ENCODE measurements at places on chromosomes 6 and 20.

DNA sequence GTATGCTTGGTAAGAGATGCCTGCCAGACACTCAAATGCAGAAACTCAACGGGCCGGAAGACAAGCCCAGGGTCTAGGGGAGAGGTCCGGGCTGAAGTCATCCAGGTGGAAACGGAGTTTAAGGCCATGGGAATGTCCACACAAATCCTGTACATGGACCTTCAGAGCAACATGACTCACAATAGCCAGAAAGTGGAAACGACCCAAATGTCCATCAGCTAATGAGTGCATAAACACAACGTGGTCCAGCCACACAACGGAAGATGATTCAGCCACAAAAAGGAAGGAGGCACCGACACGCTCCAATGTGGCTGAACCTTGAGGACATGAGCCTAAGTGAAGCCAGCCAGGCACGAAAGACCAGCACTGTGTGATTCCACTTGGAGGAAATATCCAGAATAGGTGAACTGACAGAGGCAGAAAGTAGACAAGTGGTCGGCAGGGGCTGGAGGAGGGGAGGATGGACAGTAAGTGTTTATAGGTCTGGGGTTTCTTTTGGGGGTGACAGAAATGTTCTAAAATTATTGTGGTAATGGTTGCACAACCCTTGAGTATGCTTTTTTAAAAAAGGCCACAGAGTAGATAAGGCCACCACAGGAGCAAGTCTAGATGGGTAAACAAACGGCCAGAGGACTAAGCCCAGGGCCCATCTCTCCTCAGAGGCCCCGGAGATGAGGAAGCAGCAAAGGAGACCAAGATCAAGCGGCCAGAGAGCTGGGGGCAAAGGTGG, 105.6 kb downstream of the PREX1 start:
- DNase-seq = no peak

DNA sequence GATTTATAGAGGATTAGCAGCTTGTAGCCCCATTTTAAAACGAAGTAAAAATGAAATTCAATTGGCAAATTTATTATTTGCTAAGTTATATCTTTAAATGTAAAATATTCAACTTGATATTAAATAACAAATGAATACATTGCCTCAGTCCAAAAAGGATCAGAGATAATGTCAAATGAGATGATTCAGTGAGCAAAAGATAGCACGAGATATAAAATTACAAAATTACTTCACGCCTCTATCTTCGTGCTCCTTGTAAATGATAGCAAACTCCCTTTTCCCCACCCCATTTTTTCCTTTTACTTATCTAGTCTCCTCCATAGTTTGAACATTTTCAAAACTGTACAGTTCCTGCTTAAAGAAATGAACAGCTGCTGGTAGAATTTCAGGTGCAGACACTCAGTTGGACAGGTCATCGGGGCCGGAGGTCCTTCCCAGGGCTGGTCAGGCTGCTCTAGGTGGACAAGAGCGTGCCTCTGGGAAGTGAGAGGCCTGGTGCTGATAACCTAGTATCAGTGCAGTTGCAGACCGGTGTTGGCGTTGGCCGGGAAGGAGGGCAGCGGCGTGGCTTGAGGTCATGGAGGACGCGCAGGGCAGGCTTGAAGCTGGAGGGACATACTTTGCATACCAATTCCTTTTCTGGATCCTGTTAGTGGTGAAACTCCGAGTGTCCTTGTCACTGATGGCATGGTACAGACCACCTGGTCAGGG, 83.9 kb downstream of the CDC5L start:
- DNase-seq = no peak

DNA sequence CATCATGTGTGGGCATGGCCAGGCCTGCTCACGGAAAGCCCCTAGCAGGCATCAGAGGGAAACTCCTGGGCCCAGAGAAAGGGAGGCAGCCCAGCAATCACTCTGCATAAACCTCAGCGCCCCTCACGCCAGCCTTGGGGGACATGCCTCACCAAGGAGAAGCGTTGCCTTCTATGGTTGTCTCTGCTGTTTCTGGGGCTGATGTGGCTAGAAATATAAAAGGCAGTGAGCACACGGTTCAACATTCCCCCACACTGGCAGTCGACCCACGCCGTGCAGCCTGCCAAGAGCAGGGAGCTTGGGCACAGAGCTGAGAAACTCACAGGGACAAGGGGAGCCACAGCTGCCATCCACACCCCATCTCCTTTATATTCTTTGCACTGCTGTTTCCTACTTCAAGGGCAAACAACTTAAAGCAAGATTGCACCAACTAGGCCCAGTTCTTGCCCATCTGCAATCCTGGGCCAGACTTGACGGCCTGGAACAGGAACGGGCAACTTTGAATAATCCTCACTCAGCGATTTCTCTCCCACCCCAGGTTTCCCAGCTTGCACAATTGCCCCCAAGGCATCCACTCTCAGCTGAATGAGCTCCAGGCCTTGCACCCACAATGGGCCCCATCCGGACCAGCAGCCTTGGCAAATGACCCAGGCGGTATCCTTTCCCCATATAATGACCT, 35.5 kb upstream of the FOXC1 start:
- no peak for DNase-seq

- DNase-seq = no peak
These were observed 185.0 kb upstream of the BMP2 start for GRCh38 chr20:6582449-6582848.

- DNase-seq = no peak
These were observed 27.3 kb downstream of the CDK5RAP1 start for GRCh38 chr20:33373735-33374605.

- DNase-seq = no peak
These were observed 91.8 kb downstream of the CHD6 start for GRCh38 chr20:41526327-41526726.

Measured in SIG-M5 (cell line).